ENCODE measurements at places on chromosomes 4 and X.

GRCh38 chr4:173917255-173917960 lies 366.1 kb downstream of the FBXO8 start:
- DNase-seq: no peak

DNA sequence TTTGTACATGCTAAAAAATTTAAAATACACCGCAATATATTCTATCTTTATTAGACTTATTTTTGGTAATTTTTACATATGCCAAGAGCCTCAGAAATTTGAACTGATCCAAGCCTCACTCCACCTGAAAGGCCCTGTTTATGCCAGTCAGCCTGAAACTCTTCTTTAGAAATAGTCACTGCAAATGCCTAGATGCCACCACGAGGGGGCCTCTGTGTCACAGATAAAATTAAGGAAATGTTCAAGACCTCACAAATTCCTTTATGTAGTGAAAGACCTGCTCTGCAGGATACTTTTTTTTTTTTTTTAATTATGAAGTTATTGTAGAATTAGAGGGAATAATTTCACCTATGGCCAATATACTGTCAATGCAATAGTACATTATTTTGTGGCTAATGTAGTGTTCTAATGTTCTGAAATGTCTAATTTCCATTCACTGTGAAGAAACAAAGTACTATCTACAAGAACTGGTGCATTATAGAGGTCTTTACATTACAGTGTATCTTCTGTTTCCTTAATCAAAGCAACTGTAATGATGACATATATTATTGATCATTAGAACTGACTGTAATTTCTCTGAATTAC lies 69.8 kb downstream of the DTHD1 start:
- peak; percentile 58 for DNase-seq

DNA sequence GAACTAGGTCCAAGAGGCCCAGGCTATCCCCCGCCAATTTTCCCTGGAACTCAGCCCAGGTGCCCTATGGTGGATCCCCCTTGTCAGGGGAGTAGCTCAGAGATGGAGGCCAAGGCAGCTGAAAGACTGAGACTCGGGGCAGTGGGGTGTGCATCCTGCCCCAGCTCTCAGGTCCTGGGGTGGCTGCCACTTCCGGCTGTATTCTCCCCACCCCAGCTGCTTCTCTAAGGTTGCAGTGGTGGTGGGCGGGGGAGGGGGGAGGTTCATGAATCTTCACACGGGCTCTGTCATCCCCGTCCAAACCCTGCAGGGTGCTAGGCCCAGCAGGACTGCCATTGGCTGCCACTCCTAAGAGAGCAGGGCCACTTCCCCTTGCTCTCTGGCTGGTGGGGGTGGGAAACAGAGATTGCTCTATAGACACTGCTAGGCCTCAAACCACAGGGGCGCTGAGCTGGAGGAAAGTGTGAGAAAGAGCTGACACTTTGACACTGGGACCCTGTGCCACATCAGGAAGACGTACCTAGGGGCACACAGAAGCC lies 1.5 kb downstream of the SASH3 start:
- DNase-seq: peak; percentile 75

GRCh38 chr4:2652415-2653160 lies 103.5 kb downstream of the TNIP2 start:
- DNase-seq: no peak

- no peak for DNase-seq
Measured at GRCh38 chr4:145731028-145731427, 51.1 kb downstream of the C4orf51 start.

- DNase-seq: peak; percentile 50
Measured at GRCh38 chrX:103533511-103534216, 14.4 kb upstream of the RAB40A start.

- DNase-seq: no peak
Measured at GRCh38 chr4:15912961-15913630, 25.4 kb downstream of the FGFBP1 start.

- no peak for DNase-seq
Measured at GRCh38 chr4:88291003-88291402, 6.6 kb upstream of the PPM1K start.

- DNase-seq: no peak
Measured at GRCh38 chr4:182768838-182769237, 148.3 kb downstream of the DCTD start.

- DNase-seq: no peak
Measured at GRCh38 chr4:145154573-145154972, 25.8 kb downstream of the OTUD4 start.

GRCh38 chrX:80747832-80748231 lies 61.8 kb downstream of the BRWD3 start:
- no peak for DNase-seq

All from activated CD8-positive, alpha-beta memory T cell treated with anti-CD3 and anti-CD28 coated beads for 4 hours (primary cell).